ENCODE measurements at places on chromosomes 7 and 10.
A peak's percentile ranks its signal among the peaks of the same experiment; 100 is the strongest.

- no peak overlapping the region for H3K27ac ChIP-seq
- H3K4me3 ChIP-seq: no peak overlapping the region
- DNase-seq: no peak
- no peaks in the 10 kb centered on the region for H3K36me3 ChIP-seq
- no peaks in the 10 kb centered on the region for H3K4me1 ChIP-seq
Observed at GRCh38 chr7:80768756-80769155, 130.3 kb downstream of the CD36 start.

GRCh38 chr7:119228482-119228881, 1004.0 kb downstream of the ANKRD7 start:
- H3K4me1 ChIP-seq: no peaks in the 10 kb centered on the region
- H3K27me3 ChIP-seq: no peaks in the 10 kb centered on the region
- no peak overlapping the region for H3K4me3 ChIP-seq
- no peaks in the 10 kb centered on the region for H3K36me3 ChIP-seq

GRCh38 chr10:76015245-76015644, 583.8 kb downstream of the LRMDA start:
- no peak overlapping the region for H3K4me3 ChIP-seq
- H3K36me3 ChIP-seq: no peaks in the 10 kb centered on the region
- H3K27ac ChIP-seq: no peak overlapping the region
- no peak for DNase-seq
- H3K27me3 ChIP-seq: no peaks in the 10 kb centered on the region
- no peaks in the 10 kb centered on the region for H3K4me1 ChIP-seq

DNA sequence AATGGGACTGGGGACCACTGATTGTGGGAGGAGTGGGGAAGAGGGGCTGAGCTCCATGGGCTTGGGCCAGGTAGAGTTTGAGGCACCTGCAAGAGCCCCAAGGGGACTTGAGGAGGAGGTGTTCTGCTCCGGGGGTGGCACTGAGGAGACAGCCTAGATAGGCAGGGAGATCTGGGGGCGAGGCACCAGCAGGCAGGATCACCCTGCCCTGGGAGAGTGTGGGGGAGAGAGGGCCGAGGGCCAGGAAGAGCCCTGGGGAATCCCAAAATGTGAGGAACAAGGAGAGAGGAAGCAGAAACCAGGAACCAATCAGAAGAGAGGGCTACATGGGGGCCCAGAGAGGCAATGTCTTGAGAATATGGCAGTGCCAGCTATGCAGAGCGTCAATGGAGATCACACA, 34.6 kb downstream of the LEP start:
- DNase-seq: no peak
- H3K4me3 ChIP-seq: no peak overlapping the region
- H3K27ac ChIP-seq: no peak overlapping the region
- H3K36me3 ChIP-seq: no peaks in the 10 kb centered on the region
- H3K27me3 ChIP-seq: no peaks in the 10 kb centered on the region

GRCh38 chr10:11894381-11895107, 71.4 kb downstream of the PROSER2 start:
- H3K27me3 ChIP-seq: no peaks in the 10 kb centered on the region
- H3K4me1 ChIP-seq: no peaks in the 10 kb centered on the region
- no peak overlapping the region for H3K4me3 ChIP-seq
- no peaks in the 10 kb centered on the region for H3K36me3 ChIP-seq
- no peak overlapping the region for H3K27ac ChIP-seq

- H3K27ac ChIP-seq: no peak overlapping the region
- H3K27me3 ChIP-seq: no peaks in the 10 kb centered on the region
- H3K36me3 ChIP-seq: no peaks in the 10 kb centered on the region
- no peak overlapping the region for H3K4me3 ChIP-seq
- DNase-seq: no peak
Observed at GRCh38 chr10:6074489-6075301, 12.5 kb upstream of the IL2RA start.

DNA sequence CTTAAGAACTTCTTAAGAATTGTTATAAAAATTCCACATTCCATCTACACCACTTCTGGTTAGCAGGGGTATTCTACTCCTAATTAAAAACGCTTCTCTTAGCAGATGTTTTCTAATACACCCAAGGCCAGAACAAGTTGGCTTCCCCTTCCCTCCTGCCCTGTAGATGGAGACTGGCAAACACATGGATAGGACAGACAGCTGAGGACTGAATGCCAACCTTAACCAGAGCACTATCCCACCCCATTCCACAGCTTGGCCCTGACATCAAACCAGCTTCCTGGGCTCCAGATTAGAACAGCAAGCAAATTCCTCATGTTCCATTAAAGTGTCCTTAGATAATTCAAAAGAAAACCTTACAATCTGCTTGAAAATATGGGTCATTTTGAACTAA, 56.6 kb upstream of the IL6 start:
- H3K36me3 ChIP-seq: no peaks in the 10 kb centered on the region
- H3K4me1 ChIP-seq: peaks cover 56% of the 10 kb centered on the region
- no peak for DNase-seq
- no peak overlapping the region for H3K4me3 ChIP-seq
- H3K27me3 ChIP-seq: no peaks in the 10 kb centered on the region

GRCh38 chr10:126397640-126398382, 9.5 kb upstream of the ADAM12 start:
- no peak overlapping the region for H3K27ac ChIP-seq
- H3K36me3 ChIP-seq: no peaks in the 10 kb centered on the region
- H3K27me3 ChIP-seq: no peaks in the 10 kb centered on the region
- DNase-seq: no peak

DNA sequence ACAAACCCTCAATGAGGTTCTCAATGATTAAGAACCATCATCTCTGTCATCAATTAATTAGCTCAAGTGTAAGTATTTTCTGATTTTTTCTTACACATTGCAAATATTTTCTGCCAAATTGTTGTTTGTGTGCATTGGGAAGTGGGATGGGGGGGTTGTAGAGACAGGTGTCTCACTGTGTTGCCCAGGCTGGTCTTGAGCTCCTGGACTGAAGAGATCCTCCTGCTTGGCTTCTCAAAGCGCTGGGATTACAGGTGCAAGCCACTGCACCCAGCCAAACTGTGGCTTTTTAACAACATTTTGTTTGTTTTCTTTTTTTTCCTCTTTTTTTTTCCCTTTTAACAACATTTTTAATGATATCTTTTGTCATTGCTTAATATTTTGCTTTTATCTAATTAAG, 87.5 kb downstream of the AKR1D1 start:
- H3K4me1 ChIP-seq: no peaks in the 10 kb centered on the region
- no peaks in the 10 kb centered on the region for H3K36me3 ChIP-seq
- no peak for DNase-seq
- no peaks in the 10 kb centered on the region for H3K27me3 ChIP-seq
- no peak overlapping the region for H3K27ac ChIP-seq

DNA sequence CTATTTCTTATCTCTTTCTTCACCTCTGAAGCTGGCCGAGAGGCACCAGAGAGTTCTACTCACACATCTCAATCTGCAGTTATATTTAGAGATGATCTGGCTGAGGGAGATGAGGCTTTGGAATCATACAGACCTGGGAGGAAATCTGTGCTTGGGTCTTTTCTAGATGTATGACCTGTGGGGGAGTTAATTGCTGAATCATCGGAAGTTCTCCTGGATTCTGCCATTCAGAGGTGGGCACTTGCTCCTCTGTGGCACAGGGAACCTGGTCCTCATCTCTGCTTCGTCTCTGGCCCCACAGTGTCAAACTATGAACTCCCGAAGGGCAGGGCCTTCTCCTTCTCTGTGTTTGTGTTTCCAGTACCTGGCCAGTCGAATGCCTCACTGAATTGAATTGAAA, 52.5 kb downstream of the BLNK start:
- H3K36me3 ChIP-seq: peaks cover 96% of the 10 kb centered on the region
- no peaks in the 10 kb centered on the region for H3K4me1 ChIP-seq
- H3K4me3 ChIP-seq: no peak overlapping the region
- no peak overlapping the region for H3K27ac ChIP-seq
- DNase-seq: no peak

- DNase-seq: no peak
- H3K4me3 ChIP-seq: no peak overlapping the region
- no peaks in the 10 kb centered on the region for H3K36me3 ChIP-seq
Observed at GRCh38 chr7:124801330-124801895, 35.8 kb upstream of the GPR37 start.

GRCh38 chr7:131365838-131366237, 38.2 kb downstream of the MKLN1 start:
- peaks cover 5% of the 10 kb centered on the region for H3K4me1 ChIP-seq
- H3K36me3 ChIP-seq: no peaks in the 10 kb centered on the region
- no peak overlapping the region for H3K27ac ChIP-seq
- H3K4me3 ChIP-seq: no peak overlapping the region
- DNase-seq: no peak

- no peaks in the 10 kb centered on the region for H3K27me3 ChIP-seq
- no peak for DNase-seq
- peak overlapping the region; percentile 91 for H3K27ac ChIP-seq
- peaks cover 55% of the 10 kb centered on the region for H3K4me1 ChIP-seq
- H3K4me3 ChIP-seq: no peak overlapping the region
Observed at GRCh38 chr10:62085404-62085803, 183.2 kb downstream of the RTKN2 start.

GRCh38 chr7:50868426-50869100, 85.9 kb upstream of the GRB10 start:
- no peak for DNase-seq
- H3K36me3 ChIP-seq: no peaks in the 10 kb centered on the region
- no peaks in the 10 kb centered on the region for H3K27me3 ChIP-seq

- H3K36me3 ChIP-seq: peaks cover 27% of the 10 kb centered on the region
- no peaks in the 10 kb centered on the region for H3K27me3 ChIP-seq
- no peak overlapping the region for H3K4me3 ChIP-seq
- H3K27ac ChIP-seq: no peak overlapping the region
- H3K4me1 ChIP-seq: no peaks in the 10 kb centered on the region
Observed at GRCh38 chr7:121343302-121343701, 14.5 kb downstream of the WNT16 start.

GRCh38 chr10:24722676-24723385, 856 bp downstream of the ARHGAP21 start:
- H3K27me3 ChIP-seq: peaks cover 10% of the 10 kb centered on the region
- peak; percentile 64 for DNase-seq
- H3K36me3 ChIP-seq: no peaks in the 10 kb centered on the region
- peaks cover 18% of the 10 kb centered on the region for H3K4me1 ChIP-seq

DNA sequence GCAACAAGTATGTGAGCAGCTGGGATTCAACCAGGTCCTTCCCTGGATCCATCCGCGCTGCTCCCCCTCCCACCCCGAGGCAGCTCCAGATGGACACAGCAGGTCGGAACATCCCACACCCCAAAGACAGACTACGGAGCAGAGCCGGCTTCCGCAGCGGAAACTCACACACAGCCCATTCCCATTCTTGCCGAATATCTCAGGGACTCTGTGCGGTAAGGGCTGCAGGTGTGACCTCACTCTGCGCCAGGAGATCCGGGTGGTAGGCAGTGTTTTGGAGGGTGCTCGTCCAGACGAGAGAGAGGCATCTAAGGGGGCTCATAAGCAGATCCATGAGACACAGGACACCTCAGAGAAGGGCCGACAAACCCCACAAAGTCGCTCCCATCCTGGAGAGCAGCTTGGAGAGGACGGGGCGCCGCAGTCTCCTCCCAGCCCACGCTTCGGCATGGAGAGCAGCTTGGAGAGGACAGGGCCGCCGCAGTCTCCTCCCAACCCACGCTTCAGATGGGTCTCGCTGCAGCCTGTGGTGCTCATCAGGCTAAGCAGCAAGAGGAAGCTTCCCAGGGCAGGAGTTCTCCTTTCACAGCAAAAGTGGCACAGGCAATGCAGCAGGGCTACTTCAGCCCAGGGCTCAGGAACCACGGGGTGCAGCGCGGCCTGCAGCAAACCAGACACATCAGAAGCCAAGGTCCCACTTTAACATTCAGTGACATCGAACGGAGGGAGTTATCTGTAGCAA, 179.9 kb downstream of the DIP2C start:
- no peaks in the 10 kb centered on the region for H3K36me3 ChIP-seq
- H3K27ac ChIP-seq: no peak overlapping the region
- peaks cover 32% of the 10 kb centered on the region for H3K4me1 ChIP-seq
- H3K4me3 ChIP-seq: no peak overlapping the region

GRCh38 chr7:48144291-48144768, 26.9 kb upstream of the ABCA13 start:
- no peak for DNase-seq
- no peaks in the 10 kb centered on the region for H3K4me1 ChIP-seq
- H3K4me3 ChIP-seq: no peak overlapping the region
- H3K27ac ChIP-seq: no peak overlapping the region

GRCh38 chr7:134527979-134528371, 608 bp downstream of the AKR1B10 start:
- no peak overlapping the region for H3K27ac ChIP-seq
- no peak overlapping the region for H3K4me3 ChIP-seq
- H3K27me3 ChIP-seq: no peaks in the 10 kb centered on the region
- H3K36me3 ChIP-seq: no peaks in the 10 kb centered on the region
- DNase-seq: no peak

- H3K4me1 ChIP-seq: peaks cover 4% of the 10 kb centered on the region
- H3K27ac ChIP-seq: no peak overlapping the region
- H3K36me3 ChIP-seq: no peaks in the 10 kb centered on the region
- no peak overlapping the region for H3K4me3 ChIP-seq
Observed at GRCh38 chr7:69189406-69189805, 408.9 kb upstream of the AUTS2 start.

DNA sequence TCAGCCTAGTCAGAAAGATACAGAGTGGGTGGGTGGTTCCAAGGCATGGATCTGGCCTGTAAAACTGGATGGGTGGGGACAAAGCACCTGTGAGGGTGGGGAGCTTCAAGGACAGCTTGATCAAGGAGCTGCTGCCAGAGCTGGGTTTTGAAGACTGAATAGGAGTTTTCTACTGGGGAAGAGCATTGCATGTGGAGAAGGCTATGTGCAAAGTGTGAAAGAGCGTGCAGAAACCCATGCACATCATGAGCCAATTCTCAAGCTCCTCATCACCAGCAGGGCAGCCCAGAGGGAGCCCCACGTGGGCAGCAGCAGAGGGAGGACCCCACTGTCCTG, 58.6 kb downstream of the PDGFA start:
- no peaks in the 10 kb centered on the region for H3K27me3 ChIP-seq
- no peak overlapping the region for H3K27ac ChIP-seq
- H3K4me1 ChIP-seq: no peaks in the 10 kb centered on the region
- DNase-seq: no peak

- peak overlapping the region; percentile 87 for H3K27ac ChIP-seq
- peak overlapping the region; percentile 91 for H3K4me3 ChIP-seq
- peak; percentile 82 for DNase-seq
- no peaks in the 10 kb centered on the region for H3K27me3 ChIP-seq
Observed at GRCh38 chr10:72274730-72275350, 1.1 kb downstream of the DDIT4 start.

DNA sequence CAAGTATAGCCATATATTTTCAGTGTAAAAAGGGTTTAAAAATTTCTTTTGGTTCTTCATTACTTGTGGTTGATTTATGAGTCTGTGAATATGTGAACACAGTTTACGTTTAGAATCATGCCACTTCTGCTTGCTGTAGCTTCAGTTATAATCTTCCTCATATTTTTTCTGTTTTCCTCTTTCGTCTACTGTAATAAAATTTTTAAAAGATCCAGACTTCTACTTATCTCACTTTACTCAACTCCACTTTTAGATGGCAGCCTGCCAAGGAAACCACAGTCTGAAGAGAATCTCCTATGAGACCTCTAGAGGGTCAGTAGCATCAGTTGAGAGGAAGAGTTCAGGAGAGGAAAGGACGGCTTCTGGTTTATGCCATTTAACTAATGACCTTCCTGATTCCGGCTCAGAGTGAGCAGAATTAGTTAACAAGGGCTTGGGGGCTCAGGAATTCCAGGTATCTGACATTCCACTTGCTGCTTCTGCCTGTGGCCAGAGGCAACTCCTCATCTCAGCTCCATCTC, 21.4 kb downstream of the CREB5 start:
- H3K36me3 ChIP-seq: no peaks in the 10 kb centered on the region
- no peak overlapping the region for H3K4me3 ChIP-seq
- DNase-seq: no peak
- no peak overlapping the region for H3K27ac ChIP-seq

- DNase-seq: peak; percentile 78
- peak overlapping the region; percentile 82 for H3K27ac ChIP-seq
- no peaks in the 10 kb centered on the region for H3K36me3 ChIP-seq
- no peaks in the 10 kb centered on the region for H3K27me3 ChIP-seq
Observed at GRCh38 chr7:8177109-8177933, 84.6 kb downstream of the ICA1 start.

Measured in B cell (primary cell).